Thoracic aorta (tissue), 2 donors: ENCODE measurements at places on chromosomes 5 and 9. TPM values are rescaled to one million over a fixed set of nuclear protein-coding genes. Genes with fewer than 3 reads are reported as not detected.

MYOZ3 gene
- total RNA-seq = 0.81 TPM

GRCh38 chr9:5796298-5796697 lies 36.6 kb downstream of the ERMP1 start:
- H3K4me3 ChIP-seq = no peak overlapping the region
- DNase-seq = no peak
- peaks cover 10% of the 10 kb centered on the region for H3K4me1 ChIP-seq
- no peak overlapping the region for H3K27ac ChIP-seq

DNA sequence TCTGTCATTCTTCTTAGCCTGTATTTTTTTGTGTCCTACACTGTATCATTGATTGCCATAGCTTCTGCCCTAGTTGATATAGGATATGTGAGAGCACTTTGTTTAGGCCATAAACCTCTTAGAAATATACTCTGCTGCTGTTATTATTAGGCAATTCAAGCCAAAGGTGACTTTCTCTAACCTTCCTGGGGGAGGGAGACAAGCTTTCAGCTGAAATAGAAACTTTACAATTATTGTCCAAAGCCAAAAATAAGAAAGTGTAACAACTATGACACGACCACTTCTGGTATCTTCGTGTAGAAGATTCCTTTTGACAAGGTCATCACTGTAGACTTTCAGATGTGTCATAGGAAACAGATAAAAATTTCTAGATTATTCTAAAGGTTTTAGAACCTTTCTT lies 12.2 kb upstream of the CSNK1A1 start:
- DNase-seq = no peak
- no peak overlapping the region for H3K4me3 ChIP-seq
- no peaks in the 10 kb centered on the region for H3K36me3 ChIP-seq
- peaks cover 36% of the 10 kb centered on the region for H3K4me1 ChIP-seq
- no peaks in the 10 kb centered on the region for H3K27me3 ChIP-seq
- H3K27ac ChIP-seq = peak overlapping the region; percentile 70

- DNase-seq = no peak
- H3K27me3 ChIP-seq = no peaks in the 10 kb centered on the region
- H3K4me1 ChIP-seq = no peaks in the 10 kb centered on the region
- H3K27ac ChIP-seq = no peak overlapping the region
- no peak overlapping the region for H3K4me3 ChIP-seq
- H3K36me3 ChIP-seq = no peaks in the 10 kb centered on the region
Measured at GRCh38 chr5:67900514-67900913, 315.0 kb upstream of the PIK3R1 start.

- H3K4me1 ChIP-seq = peaks cover 3% of the 10 kb centered on the region
- H3K27me3 ChIP-seq = no peaks in the 10 kb centered on the region
- no peak overlapping the region for H3K4me3 ChIP-seq
- no peak overlapping the region for H3K27ac ChIP-seq
- peaks cover 8% of the 10 kb centered on the region for H3K36me3 ChIP-seq
Measured at GRCh38 chr5:68303038-68303738, 87.6 kb downstream of the PIK3R1 start.

DNA sequence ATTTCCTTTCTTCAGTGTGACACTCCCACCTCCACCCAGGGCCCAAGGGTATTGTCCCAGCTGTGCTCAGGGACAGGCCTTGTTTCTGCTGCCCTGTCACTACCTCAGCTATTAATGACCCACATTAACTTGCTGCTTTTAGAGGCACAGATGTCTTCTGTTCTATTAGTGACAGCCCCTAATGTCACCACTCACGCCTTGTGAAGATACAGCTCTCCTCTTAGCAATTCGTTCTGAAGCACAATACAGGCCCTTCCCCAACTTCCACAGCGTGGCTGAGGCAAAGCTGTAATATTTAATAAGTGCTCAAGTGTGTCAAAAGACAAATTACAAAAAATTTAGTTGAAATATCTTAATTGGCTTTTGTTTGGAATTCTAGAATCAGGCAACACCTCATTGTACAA lies 44.7 kb upstream of the HMGCS1 start:
- no peaks in the 10 kb centered on the region for H3K36me3 ChIP-seq
- H3K4me3 ChIP-seq = no peak overlapping the region
- no peaks in the 10 kb centered on the region for H3K4me1 ChIP-seq
- no peak for DNase-seq

DNA sequence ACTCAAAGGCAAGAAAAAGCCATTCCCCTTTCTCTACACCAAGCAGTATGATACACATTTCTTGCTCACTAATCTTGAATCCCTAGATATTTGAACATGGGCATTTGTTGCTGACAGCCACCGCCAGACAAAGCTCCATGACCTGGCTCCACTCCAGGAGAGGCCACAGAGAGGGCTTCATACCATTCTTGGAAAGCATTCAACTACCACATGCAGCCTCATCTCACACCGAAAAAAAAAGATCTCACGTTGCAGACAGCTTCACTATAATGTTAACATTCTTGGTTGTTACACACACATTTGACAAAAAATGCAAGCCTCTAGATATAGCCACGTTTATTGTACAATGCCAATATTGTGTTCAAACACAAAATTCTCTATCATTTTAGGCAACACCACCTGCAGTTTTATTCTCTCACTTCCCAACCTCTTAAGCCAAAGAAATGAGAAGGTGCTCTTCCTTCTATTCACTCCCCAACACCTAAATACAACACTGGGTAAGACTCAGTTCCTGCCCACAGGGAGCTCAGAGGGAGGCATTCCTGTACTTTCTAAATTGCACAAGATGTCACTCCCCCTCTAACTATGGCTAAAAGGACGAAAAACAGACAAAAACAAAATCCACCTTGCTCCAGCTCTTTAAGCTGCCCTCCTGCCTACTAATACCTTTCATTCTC lies 222.4 kb downstream of the TSSK1B start:
- no peaks in the 10 kb centered on the region for H3K4me1 ChIP-seq
- H3K27me3 ChIP-seq = no peaks in the 10 kb centered on the region

DNA sequence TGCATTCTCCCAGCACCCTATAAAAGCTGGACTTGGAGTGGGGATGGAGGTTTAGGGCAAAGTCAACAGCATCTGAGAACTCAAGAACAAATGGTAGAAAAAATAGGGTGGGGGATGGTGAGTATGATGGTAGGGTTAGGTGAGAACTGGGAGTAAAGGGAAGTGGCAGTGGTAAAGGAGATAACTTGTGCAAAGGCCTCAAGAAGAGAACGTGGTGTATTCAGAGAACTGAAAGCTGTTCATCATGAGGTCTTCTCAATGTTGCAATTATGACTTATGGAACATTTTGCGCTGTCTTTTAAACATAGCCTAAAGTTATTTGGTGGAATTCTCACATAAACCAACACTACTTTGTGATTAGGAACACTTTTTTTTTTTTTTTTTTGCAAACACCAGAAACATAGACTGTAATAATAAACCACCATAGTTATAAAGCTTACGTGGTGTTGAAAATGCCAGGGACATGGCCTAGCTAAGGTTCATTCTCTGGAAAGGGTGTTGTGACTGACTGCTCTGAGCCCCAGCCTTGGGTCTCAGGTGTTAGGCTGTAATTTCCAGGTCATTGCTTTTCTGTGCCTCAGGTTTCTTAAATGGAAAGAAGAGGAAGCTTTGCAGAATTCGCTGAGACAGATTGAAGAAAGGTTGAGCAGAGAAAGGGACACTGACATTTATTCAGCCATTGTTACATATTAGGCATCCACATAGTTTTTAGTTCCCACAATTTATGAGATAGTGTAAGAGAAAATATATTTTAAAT lies 19.2 kb upstream of the TXNDC8 start:
- DNase-seq = no peak
- H3K4me1 ChIP-seq = no peaks in the 10 kb centered on the region
- no peaks in the 10 kb centered on the region for H3K27me3 ChIP-seq
- H3K4me3 ChIP-seq = no peak overlapping the region
- H3K27ac ChIP-seq = no peak overlapping the region
- H3K36me3 ChIP-seq = no peaks in the 10 kb centered on the region
